ENCODE measurements at places on chromosomes 16 and 17.

GRCh38 chr17:77408284-77408683 is 267.5 kb downstream of the SEC14L1 start:
- DNase-seq = no peak

DNA sequence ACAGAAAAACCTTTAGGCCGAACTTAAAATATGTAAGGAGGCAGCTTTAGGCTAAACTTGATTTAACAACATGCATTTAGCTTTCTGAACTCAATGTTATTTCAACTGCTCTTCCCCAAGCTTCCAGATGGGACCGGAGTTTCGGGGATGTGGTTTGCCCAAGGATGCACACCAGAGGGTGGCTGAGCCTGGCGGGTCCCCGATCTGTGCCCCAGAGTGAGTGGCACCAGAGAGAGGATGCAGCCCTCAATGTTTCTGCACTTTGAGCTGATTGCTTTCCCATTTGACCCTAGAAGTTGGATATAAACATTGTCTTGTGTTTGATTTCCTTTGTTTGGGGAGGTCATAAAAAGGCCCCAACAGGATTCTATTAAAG is 348.0 kb upstream of the TNRC6C start:
- DNase-seq = no peak

- DNase-seq = no peak
These were observed 14.6 kb downstream of the GSE1 start for GRCh38 chr16:85627526-85628264.

DNA sequence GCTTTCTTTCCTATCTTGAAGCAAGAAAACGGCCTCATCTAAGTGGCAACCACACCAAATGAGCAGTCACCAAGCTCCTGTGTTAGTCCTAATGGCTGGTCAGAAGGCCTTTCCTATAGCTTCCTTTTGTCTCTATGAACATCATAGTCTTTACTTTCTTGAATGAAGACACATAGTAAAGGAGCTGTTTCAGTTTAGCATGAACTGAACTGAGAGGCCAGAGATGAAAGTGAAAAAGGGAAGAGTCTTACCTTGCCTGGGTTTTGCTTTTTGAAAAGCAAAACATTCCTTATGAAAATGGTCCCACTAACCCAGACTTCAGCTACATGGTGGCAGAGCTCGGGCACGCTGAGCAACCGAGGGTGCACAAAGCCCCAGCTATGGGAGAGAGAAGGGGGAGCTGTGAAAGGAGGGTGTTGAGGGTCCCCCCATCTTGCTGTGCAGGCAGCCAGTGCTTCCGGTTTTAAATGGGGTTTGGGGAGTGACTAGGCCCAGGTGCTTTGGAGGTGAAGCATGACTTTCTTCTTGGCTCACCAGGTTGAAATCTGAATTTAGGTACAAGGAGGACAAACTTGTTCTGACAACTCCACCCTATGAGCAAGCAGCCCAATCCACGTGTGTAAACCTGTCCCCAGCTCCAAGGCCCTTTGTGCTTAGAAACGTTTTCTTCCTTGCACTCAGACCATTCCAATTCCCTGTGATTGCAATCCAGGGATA is 9.1 kb upstream of the PSMC3IP start:
- no peak for DNase-seq

DNA sequence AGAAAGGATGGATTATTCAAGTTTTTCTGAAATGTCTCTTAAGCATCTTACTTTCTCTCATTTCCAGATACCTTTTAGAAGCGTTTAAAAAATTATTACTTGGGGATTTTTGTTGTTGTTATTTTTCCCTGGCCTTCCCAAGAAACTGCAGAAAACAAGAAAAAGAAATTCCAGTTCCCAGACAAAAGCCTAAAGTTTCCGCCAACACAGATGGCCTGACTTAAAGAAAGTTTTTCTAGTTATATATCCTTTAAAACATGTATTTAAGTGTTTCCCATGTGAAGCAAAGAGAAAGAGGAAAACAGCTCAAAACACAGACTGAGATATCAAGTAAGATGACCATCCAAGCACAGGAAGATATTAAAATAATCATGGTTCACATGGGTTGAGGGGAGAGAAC is 401.7 kb upstream of the MAF start:
- DNase-seq = no peak

DNA sequence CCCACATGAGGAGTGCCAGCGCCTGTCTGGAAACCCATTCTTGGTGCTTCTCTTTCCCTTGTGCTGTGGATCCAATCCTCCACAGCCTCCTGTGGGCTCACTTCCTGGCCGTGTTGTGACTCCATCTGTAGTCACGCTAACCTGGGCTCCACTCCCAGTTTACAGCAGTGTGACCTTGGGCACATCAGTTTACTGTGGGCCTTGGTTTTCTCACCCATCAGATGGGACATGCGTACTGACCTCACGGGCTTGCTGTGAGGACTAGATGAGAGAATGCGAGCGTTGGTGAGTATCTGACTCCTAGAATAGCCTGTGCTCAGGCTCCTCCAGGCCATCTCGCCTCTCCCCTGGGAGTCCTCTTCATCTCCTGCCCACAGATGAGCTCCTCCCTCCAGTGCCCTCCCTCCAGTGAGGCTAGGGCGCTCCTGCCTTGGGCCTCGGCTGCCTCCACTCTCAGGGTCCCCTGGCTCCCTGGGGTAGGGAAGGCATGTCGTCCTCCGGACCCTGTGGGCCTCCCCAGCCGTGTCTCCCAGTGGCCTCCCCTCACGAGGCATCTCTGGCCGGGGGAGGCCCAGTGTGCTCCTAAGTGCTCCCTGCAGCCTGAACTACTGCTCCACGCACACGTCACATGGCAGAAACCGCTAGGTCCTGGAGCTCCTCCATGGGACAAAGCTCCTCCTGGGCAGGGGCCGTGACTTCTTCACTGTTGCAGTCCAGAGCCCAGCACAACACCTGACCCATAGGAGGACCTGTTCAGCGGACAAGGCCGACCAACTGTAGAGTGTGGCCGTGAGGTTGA is 5.2 kb upstream of the FOXJ1 start:
- DNase-seq = no peak

- DNase-seq = no peak
These were observed 9.8 kb upstream of the PLK1 start for GRCh38 chr16:23668873-23669272.

DNA sequence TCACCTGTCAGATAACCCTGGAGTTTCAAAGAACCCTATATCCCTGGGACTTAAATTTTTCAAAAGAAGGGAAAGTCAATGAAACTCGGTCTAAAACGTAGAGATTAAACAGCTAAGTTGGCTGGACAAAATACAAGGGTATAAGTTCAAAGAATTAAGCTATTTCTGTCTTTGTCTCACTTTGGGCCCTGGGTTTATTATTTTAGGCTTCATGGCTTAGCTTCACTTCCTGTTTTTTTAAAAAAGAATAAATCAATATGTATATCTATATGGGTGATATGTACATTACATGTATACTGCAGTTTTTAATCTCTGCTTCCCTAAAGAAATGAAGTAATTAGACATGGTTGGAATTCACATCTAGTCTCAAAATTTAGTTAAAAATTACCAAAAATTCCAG is 132.3 kb downstream of the TRIM37 start:
- no peak for DNase-seq

DNA sequence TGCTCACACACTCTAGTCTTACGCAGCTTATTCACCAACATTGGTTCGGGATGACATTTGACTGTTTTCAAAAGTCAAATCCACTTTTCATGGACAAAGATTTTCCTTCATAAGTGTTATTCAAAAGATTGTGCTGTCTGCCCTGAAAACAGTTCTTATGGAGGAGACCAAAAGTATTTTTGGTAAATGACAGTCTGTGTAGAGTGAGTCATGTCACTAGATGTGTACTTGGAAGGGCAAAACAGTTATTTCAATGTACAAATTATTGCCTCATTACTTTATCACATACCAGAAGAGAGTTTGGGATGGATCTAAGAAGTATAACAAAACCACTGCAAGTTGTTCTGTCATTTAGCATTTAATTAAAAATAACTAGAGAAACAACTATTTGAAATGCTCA is 265.6 kb downstream of the CDH13 start:
- no peak for DNase-seq

DNA sequence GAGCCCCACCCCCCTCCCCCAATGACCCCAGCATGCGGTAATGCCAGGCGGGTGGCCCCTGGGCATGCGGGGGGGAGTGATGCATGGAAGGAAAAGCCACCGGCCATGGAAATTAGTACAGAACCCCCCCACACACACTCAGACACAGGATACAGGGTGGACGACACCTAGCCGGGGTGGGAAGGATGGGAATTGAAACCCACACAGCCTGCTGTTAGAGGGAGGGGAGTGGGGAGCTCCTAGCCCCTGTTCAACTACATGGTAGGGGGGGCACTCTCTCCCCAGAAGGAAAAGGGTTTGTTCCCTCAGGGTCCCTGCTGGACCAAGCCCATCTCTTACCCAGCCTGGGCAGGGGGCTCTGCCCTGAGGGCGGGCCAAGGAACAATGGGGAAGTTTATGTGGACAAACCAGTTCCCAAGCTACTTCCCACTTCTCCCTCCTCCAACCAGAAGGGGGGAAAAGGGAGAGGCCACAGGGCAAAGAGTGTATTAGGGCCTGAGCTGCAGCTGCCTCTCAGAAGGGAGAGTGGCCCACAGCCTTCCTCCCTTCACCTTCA is 5.2 kb downstream of the TMUB2 start:
- DNase-seq = no peak

DNA sequence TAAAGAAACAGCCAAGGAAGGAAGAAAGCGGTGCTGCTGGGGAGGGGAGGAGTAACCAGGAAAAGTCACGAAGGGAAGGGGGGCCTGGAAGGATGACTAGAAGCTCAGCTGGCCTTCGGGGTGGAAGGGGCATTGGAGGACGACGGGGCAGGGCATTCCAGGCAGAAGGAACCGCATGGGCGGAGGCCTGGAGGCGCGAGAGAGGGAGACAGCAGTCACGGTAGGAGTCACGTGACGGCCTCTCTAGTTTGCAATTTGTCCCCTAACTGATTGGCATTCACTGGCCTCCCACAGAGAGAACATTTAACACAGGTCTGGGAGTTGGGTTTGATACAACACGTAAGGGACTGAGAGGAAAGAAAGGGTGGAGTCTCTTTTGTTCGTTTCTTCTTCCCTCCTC is 63.9 kb downstream of the RTN4RL1 start:
- DNase-seq = no peak

- DNase-seq = no peak
These were observed 280.0 kb downstream of the SOX9 start for GRCh38 chr17:72400863-72401262.

- DNase-seq = no peak
These were observed 6.4 kb upstream of the TOX3 start for GRCh38 chr16:52553322-52553721.

DNA sequence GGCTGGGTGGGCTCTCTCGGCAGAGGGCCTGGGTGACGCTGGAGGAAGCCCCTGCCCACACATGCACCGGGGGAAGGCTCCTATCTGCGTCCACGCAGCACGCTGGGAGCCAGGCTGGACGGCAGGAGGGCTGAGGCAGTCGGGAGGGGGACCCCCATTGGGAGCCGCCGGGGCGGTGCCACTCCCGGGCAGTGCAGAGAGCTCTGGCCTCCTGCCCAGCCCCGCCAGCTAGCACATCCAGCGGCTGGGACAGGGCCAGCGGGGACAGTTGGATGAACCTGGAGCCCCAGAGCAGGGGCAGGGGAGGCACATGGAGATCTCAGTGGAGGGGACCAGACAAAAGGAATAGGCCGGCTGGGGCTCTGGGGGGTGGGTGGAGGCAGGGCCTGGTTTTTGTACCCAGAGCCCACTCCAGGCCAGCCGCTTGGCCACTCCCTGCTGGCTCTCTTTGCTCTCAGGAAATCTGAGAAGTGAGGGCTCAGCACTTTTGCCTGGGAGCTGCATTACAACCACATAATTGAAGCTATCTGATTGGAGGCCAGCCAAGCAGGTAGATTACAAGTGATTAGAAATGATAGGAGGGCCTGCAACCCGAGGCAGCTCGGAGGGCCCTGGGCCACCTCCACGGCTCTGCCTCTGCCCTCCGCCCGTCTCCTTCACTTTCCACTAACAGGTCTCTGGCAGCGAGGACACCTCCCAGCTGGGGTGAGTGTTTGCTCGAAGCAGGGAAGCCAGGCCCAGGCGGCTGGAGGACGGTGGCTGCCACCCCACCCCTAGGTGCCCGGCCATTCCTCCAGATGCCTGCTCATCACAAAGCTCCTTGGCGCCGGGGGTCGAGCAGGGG is 40.1 kb downstream of the ENGASE start:
- DNase-seq = no peak

DNA sequence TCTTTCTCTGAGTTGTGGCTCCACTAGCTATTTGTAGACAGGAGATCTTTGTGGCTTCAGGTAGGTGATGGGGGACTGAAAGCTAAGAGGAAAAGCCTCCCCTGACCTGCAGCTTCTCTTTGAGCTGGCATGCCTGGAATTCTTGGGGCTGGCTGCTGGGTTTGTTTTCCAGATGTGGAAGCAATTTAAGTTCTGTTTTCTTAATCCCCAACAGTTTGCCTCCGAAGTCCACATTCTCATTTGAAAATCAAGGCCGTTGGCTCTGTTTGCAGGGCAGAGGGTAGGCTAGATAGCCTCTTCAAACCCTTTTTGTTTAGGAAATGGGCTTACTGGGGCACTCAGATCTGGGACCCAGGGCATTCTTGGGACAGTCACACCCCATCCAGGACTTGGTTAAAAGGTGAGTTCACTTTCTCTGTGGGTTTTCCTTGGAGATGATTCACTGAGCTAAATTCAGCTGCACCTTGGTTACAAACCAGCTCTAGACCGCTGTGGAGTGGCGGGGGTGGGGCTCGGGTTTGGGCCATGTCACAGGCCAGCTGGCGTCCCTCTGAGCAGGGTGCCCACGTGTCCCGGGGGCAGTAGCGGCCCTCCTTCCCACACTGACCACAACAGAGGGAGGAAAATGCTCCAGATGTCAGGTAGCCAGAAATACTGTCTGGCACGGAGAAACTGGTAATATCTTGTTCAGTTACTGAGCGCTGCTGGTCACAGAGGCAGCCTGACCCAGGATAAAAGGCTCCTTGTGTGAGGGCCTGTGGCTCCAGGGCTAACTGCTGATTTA is 108.5 kb downstream of the RAB11FIP4 start:
- peak; percentile 51 for DNase-seq

GRCh38 chr17:42535155-42536047 is 640 bp upstream of the NAGLU start:
- DNase-seq = no peak

DNA sequence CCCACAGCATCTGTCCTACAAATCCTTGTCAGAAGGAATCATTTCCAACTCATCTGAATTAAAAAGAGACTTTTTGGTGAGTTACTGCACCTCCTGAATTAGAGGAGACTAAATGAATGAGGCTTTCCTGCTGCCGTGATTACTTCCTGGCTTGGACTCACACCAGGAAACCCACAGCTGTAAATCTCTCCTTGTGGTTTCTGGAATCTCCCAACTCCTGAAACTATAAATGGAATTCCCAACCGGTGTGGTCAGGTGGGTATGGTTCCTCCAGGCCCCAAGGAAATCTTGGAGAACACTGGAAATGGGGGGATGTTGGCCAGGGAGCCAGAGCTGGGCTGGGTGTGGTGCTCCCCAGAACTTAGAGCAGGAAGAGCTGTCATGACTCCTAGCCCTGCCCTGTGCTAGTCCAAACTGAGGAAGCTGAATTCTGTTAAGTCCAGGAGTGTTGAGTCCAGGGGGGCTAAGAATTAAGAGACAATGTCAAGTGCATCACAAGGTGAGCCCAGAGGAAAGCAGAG is 216.4 kb downstream of the GSG1L start:
- DNase-seq = no peak

- DNase-seq = peak; percentile 58
These were observed 2.4 kb upstream of the USP36 start for GRCh38 chr17:78842881-78843565.
